Right lobe of liver (tissue), 6 donors: ENCODE measurements at places on chromosomes 5 and 9. TPM values are rescaled to one million over a fixed set of nuclear protein-coding genes. Genes with fewer than 3 reads are reported as not detected.

- no peaks in the 10 kb centered on the region for H3K27me3 ChIP-seq
- H3K4me3 ChIP-seq, result no peak overlapping the region
- H3K4me1 ChIP-seq, result no peaks in the 10 kb centered on the region
- no peak overlapping the region for H3K27ac ChIP-seq
Observed at GRCh38 chr5:134252671-134253070, 26.8 kb upstream of the PPP2CA start.

DNA sequence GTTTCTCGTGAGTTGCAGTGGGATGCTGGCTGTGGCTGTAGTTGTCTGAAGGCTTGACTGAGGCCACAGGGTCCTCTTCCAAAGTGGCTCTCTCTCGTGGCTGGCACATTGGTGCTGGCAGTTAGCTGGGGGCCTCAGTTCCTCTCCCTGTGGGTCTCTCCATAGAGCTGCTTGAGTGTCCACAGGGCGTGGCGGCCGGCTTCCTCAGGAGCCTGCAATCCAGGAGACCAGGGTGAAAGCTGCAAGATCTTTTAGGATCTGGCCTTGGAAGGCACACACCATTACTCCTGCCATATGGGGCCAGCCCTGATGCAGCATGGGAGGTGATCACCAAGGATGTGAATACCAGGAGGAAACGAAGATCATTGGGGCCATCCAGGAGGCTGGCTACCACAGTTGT lies 41.1 kb downstream of the ANKRD33B start:
- no peak overlapping the region for H3K4me3 ChIP-seq
- no peaks in the 10 kb centered on the region for H3K36me3 ChIP-seq
- no peak overlapping the region for H3K27ac ChIP-seq
- H3K4me1 ChIP-seq, result no peaks in the 10 kb centered on the region
- H3K27me3 ChIP-seq, result no peaks in the 10 kb centered on the region

The TGFBR1 gene
- 14.3 TPM for total RNA-seq

The TTC39B gene
- 4.9 TPM for total RNA-seq

The CA9 gene
- total RNA-seq, result 0.93 TPM

GRCh38 chr9:137649553-137649952 lies 30.7 kb downstream of the EHMT1 start:
- H3K4me1 ChIP-seq, result no peaks in the 10 kb centered on the region
- no peaks in the 10 kb centered on the region for H3K27me3 ChIP-seq
- no peaks in the 10 kb centered on the region for H3K36me3 ChIP-seq
- H3K4me3 ChIP-seq, result no peak overlapping the region
- H3K27ac ChIP-seq, result no peak overlapping the region
